Naive thymus-derived CD4-positive, alpha-beta T cell (primary cell): ENCODE measurements at places on chromosomes 6 and 20. TPM values are rescaled to one million over a fixed set of nuclear protein-coding genes. Genes with fewer than 3 reads are reported as not detected.

DNA sequence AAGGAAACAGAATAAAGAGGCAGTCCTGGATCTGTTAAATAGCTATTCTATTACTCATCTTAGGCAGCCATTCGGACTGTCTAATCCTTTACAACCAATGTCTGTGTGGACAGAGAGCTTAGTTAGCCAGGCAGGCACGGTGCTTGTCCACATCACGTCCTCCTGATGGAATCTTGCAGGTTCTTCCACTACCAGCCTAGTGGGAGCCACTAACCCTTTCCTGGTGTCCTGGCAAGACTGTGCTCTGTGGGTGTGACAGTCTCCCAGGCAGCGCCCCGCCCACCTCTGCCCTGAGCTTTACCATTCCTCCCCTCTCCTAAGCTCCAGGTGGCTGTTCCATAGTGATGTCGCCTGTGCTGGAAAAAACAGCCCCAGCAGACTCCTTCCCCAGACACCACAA is 78.3 kb upstream of the CLDN20 start:
- H3K27me3 ChIP-seq = no peaks in the 10 kb centered on the region
- H3K27ac ChIP-seq = no peak overlapping the region
- H3K36me3 ChIP-seq = no peaks in the 10 kb centered on the region
- peaks cover 9% of the 10 kb centered on the region for H3K4me1 ChIP-seq
- no peak overlapping the region for H3K4me3 ChIP-seq

The SRPK1 gene
- 48.1 TPM for polyA plus RNA-seq

DNA sequence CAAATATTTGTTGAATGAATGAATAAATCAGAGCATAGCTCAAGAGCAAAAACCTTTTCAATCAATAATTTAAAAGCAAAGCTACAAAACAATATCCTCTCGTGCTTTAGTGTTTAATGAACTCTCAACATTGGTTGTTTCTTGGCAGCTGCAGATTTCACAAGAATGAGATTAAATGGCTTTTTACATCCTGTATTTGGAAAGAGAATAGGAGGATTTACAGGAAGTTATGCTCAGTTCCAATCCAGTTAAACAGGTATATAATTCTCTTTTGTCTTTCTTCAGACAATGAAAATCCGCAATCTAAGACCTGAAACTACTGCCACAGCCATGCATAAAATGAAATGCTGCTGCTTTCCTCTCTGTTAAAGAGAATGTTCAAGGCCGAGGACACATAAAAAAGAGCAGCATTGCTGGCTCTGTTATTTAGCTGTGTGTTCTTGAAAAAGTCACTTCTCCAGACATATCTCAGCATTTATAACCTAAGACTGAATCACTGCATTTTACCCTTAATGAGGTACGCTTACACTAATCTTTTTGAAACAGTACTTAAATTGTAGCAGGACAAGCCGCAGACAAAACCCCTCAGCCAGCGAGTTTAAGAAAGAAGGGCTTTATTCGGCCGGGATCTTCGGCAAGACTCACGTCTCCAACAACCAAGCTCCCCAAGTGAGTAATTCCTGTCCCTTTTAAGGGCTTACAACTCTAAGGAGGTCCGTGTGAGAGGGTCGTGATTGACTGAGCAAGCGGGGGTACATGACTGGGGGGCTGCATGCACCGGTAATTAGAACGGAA is 3.6 kb downstream of the C6orf52 start:
- peaks cover 13% of the 10 kb centered on the region for H3K4me1 ChIP-seq
- H3K36me3 ChIP-seq = peaks cover 4% of the 10 kb centered on the region
- no peak overlapping the region for H3K4me3 ChIP-seq

- H3K4me1 ChIP-seq = no peaks in the 10 kb centered on the region
- no peak for DNase-seq
- H3K27ac ChIP-seq = no peak overlapping the region
- no peak overlapping the region for H3K4me3 ChIP-seq
- H3K36me3 ChIP-seq = no peaks in the 10 kb centered on the region
Measured at GRCh38 chr20:2707353-2708072, 14.9 kb downstream of the EBF4 start.

GRCh38 chr6:157143890-157144798 is 179.2 kb downstream of the TMEM242 start:
- peaks cover 31% of the 10 kb centered on the region for H3K36me3 ChIP-seq
- no peak overlapping the region for H3K27ac ChIP-seq
- no peak overlapping the region for H3K4me3 ChIP-seq

The MAS1 gene
- not detected for polyA plus RNA-seq

- no peak overlapping the region for H3K27ac ChIP-seq
- no peaks in the 10 kb centered on the region for H3K27me3 ChIP-seq
- DNase-seq = no peak
- no peaks in the 10 kb centered on the region for H3K4me1 ChIP-seq
Measured at GRCh38 chr6:110270165-110270564, 88.0 kb downstream of the METTL24 start.

The FNDC11 gene
- polyA plus RNA-seq = 0.90 TPM

GRCh38 chr6:2396042-2396657 is 150.7 kb upstream of the GMDS start:
- no peak overlapping the region for H3K4me3 ChIP-seq
- no peaks in the 10 kb centered on the region for H3K27me3 ChIP-seq
- H3K27ac ChIP-seq = no peak overlapping the region
- no peak for DNase-seq
- no peaks in the 10 kb centered on the region for H3K36me3 ChIP-seq

The VGLL2 gene
- not detected for polyA plus RNA-seq

The GABRR2 gene
- not detected for polyA plus RNA-seq

GRCh38 chr6:26158581-26159356 is 71.5 kb downstream of the HFE start:
- peak; percentile 74 for DNase-seq
- peak overlapping the region; percentile 62 for H3K4me3 ChIP-seq
- H3K27ac ChIP-seq = peak overlapping the region; percentile 74
- no peaks in the 10 kb centered on the region for H3K27me3 ChIP-seq

The ZC3H12D gene
- polyA plus RNA-seq = 1.8 TPM

The VWA7 gene
- not detected for polyA plus RNA-seq

GRCh38 chr20:8190043-8190880 is 58.2 kb downstream of the PLCB1 start:
- no peaks in the 10 kb centered on the region for H3K4me1 ChIP-seq
- H3K4me3 ChIP-seq = no peak overlapping the region
- no peak for DNase-seq
- no peak overlapping the region for H3K27ac ChIP-seq

The ARMH2 gene
- polyA plus RNA-seq = not detected

The PGM3 gene
- 8.2 TPM for polyA plus RNA-seq

The COL20A1 gene
- polyA plus RNA-seq = not detected

The VIP gene
- polyA plus RNA-seq = not detected

The USP49 gene
- polyA plus RNA-seq = 0.61 TPM

DNA sequence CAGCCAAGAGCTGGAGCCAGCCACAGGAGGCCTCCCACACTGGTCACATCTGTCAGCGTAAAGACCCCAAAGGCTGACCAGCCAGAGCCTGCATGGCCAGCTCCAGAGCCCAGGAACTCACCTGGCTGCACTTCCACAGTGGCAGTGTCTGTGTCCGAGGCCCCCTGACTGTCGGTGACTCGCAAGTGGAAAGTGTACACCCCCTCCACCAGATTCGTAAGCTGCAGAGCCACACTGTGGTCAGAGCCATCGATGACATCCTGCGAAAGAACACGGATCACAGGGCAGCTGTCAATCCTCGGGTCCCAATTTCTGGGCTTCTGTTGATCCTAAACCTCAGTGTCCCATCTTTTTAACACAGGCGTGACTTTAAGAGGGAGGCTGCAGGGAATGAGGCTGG is 69.3 kb downstream of the ALDH5A1 start:
- no peak overlapping the region for H3K27ac ChIP-seq
- H3K4me1 ChIP-seq = no peaks in the 10 kb centered on the region
- no peak overlapping the region for H3K4me3 ChIP-seq
- H3K36me3 ChIP-seq = no peaks in the 10 kb centered on the region

The SYNCRIP gene
- polyA plus RNA-seq = 71.5 TPM

The ESR1 gene
- polyA plus RNA-seq = 1.5 TPM

GRCh38 chr6:89122625-89123024 is 4.8 kb upstream of the SRSF12 start:
- H3K27me3 ChIP-seq = no peaks in the 10 kb centered on the region
- no peak for DNase-seq
- no peaks in the 10 kb centered on the region for H3K36me3 ChIP-seq
- no peaks in the 10 kb centered on the region for H3K4me1 ChIP-seq

- H3K4me3 ChIP-seq = no peak overlapping the region
- H3K4me1 ChIP-seq = no peaks in the 10 kb centered on the region
- no peak for DNase-seq
- H3K27ac ChIP-seq = no peak overlapping the region
Measured at GRCh38 chr6:106039897-106040592, 46.1 kb upstream of the PRDM1 start.

GRCh38 chr6:156557251-156557910 is 219.8 kb upstream of the ARID1B start:
- H3K27ac ChIP-seq = no peak overlapping the region
- no peak for DNase-seq
- no peaks in the 10 kb centered on the region for H3K4me1 ChIP-seq
- no peak overlapping the region for H3K4me3 ChIP-seq
- no peaks in the 10 kb centered on the region for H3K36me3 ChIP-seq

- H3K4me3 ChIP-seq = no peak overlapping the region
- no peaks in the 10 kb centered on the region for H3K36me3 ChIP-seq
- H3K27me3 ChIP-seq = no peaks in the 10 kb centered on the region
Measured at GRCh38 chr6:114783083-114783482, 440.3 kb upstream of the HS3ST5 start.

DNA sequence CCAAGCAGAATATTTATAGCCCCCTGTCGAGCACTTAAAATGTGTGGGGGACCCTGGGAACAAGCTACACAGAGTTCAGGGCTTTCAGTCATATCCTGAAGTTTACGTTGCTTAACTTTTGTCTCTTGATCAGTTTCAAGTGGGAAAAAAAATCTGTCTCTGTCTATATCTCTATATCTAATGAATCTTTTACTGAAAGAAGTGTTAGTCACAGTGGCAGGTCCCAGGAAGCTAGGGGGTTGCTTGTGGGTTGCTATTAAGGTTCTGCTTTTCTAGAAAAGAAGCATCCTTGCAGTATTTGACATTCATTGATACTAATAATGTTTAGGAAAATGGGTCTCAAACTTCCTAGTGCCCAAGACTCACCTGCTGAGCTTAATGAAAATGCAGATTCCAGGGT is 76.7 kb upstream of the CLDN20 start:
- H3K27ac ChIP-seq = no peak overlapping the region
- no peak for DNase-seq
- H3K4me1 ChIP-seq = no peaks in the 10 kb centered on the region
- H3K27me3 ChIP-seq = no peaks in the 10 kb centered on the region
- no peak overlapping the region for H3K4me3 ChIP-seq

The RCAN2 gene
- not detected for polyA plus RNA-seq

DNA sequence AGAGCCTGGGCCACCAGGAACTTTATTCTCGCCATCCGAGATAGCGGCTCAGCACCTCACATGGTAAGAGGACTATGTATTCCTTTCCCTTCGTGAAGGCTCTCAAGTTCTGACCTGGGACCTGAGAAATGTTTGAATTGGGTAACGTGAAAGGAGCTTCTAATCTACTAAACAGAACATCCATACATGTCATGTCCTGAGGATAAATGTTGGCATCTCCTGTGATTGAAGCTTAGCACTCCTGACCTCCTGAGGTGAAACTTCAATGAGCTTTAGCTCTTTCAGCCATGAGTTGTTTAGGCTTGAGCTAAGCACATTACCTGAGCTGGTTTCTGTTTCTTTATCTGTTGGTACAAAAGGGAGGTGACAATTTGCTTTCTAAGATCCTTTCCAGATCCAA is 280.9 kb downstream of the PACRG start:
- H3K36me3 ChIP-seq = no peaks in the 10 kb centered on the region
- DNase-seq = no peak
- H3K27ac ChIP-seq = no peak overlapping the region

The UNC5CL gene
- polyA plus RNA-seq = 0.24 TPM

DNA sequence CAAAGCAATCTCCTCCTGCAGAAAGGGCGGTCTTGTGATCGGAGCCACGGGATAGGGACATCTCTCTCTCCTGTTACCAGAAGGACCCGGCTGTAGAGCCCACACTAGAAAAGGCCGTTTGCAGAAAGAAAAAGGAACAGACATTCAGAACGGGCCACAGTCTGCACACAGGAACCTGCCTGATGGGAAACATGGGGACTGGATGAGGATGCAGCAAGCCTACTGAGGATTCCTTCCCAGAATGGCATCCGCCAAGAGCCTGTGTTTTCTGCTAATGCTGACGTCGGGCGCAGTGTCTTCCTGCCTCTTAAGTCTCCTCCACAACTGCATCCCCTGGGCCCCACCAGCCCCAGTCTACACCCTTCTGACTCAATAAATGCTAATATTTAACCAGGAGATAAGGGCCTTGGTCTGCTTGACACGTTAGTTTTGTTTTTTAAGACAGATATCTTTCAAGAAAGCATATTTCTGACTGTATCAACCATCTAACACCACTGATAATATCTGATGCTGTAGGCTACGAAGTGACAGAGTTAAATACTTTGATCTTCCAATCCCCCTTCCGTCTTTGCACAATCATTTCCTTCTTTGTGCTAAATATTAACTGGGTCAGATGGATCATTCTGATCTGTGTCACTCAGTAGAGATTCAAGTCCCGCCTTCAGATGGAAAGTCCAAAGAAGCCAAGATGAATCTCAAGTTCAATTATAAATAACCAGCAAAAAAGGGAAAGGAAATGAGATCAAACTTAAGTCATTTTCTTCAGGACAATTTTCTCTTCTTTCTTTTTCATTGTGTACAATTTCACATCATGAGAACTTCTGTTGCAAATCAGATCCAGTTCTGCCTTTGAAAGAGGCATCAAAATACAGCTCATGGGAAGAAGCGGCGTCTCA is 20.7 kb downstream of the FAM50B start:
- no peaks in the 10 kb centered on the region for H3K27me3 ChIP-seq
- H3K4me1 ChIP-seq = peaks cover 15% of the 10 kb centered on the region
- H3K36me3 ChIP-seq = no peaks in the 10 kb centered on the region
- no peak overlapping the region for H3K4me3 ChIP-seq
- H3K27ac ChIP-seq = no peak overlapping the region

- no peak overlapping the region for H3K4me3 ChIP-seq
- no peaks in the 10 kb centered on the region for H3K36me3 ChIP-seq
- H3K27me3 ChIP-seq = no peaks in the 10 kb centered on the region
- DNase-seq = no peak
- no peaks in the 10 kb centered on the region for H3K4me1 ChIP-seq
- no peak overlapping the region for H3K27ac ChIP-seq
Measured at GRCh38 chr6:92428448-92428847, 990.9 kb downstream of the EPHA7 start.

GRCh38 chr20:58458342-58459057 is 56.7 kb downstream of the APCDD1L start:
- no peak for DNase-seq
- H3K27me3 ChIP-seq = no peaks in the 10 kb centered on the region
- H3K27ac ChIP-seq = no peak overlapping the region
- no peaks in the 10 kb centered on the region for H3K36me3 ChIP-seq

The KIAA1755 gene
- not detected for polyA plus RNA-seq

- H3K4me1 ChIP-seq = peaks cover 28% of the 10 kb centered on the region
- no peak overlapping the region for H3K27ac ChIP-seq
- H3K4me3 ChIP-seq = no peak overlapping the region
- DNase-seq = no peak
- no peaks in the 10 kb centered on the region for H3K36me3 ChIP-seq
Measured at GRCh38 chr6:338815-339262, 46.6 kb downstream of the DUSP22 start.
